ENCODE measurements at places on chromosomes 11 and 22.
A peak's percentile ranks its signal among the peaks of the same experiment; 100 is the strongest.

GRCh38 chr11:122837528-122838346 lies 563 bp upstream of the CRTAM start:
- no peak for DNase-seq

DNA sequence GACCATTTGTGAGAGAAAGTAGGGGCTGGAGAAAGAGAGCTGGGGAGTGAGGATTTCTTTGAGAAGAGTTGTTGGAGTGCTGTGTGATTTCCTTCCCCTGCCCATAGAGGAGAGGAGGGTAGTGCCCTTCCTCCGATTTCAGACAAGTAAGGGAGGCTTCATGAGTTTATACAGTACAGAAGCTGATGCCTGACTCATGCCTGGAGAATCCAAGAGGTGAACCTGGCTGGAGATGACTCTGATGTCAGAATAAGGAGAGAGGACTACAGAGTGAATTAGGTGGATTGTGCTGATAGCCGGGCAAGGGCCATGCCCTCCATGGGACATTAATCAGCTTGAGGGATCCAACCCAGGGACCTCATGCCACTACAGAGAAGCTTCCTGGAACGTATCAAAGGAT lies 91.6 kb downstream of the FAR1 start:
- no peak for DNase-seq

GRCh38 chr11:27293515-27294417 lies 69.2 kb downstream of the CCDC34 start:
- no peak for DNase-seq

DNA sequence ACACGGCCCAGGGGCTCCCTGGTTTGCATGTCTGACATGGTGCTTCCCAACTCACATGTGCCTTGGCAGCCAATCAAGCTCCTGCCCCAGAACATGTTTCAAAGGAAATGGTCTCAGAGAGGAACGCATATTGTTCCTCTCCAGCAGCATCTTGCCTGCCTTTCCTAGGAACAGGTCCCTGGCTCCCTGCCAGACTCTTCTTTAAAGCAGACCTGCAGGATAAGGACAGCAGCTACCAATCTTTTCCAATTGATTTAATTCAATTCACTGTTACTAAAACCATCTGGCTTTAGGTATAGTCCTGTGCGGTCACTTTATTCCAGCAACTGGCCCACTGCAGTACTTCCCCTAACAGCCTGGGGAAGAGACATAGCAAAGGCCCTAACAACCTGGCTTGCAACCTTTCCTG lies 79.9 kb downstream of the AMBRA1 start:
- peak; percentile 48 for DNase-seq

GRCh38 chr11:115244296-115244695 lies 259.9 kb downstream of the CADM1 start:
- DNase-seq = no peak

DNA sequence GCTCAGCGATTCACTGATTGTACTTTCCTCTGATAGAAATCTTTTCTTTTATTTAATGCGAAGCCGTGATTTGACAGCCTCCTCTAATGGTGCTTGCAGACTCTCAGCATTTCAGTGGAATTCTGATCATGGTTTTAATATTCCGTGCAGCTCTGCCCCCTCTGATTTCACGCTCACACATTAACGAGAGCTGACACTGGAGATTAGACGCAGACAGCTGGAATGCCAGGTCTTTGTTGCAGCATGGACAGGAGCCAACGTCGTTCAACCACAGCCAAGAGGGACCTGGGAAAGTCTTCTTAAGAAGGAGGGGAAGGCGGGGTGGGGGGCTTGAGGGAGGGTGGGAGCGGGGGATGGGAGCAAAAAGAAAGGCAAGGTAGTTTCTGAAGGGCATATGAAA lies 186.4 kb downstream of the BLID start:
- DNase-seq = no peak

DNA sequence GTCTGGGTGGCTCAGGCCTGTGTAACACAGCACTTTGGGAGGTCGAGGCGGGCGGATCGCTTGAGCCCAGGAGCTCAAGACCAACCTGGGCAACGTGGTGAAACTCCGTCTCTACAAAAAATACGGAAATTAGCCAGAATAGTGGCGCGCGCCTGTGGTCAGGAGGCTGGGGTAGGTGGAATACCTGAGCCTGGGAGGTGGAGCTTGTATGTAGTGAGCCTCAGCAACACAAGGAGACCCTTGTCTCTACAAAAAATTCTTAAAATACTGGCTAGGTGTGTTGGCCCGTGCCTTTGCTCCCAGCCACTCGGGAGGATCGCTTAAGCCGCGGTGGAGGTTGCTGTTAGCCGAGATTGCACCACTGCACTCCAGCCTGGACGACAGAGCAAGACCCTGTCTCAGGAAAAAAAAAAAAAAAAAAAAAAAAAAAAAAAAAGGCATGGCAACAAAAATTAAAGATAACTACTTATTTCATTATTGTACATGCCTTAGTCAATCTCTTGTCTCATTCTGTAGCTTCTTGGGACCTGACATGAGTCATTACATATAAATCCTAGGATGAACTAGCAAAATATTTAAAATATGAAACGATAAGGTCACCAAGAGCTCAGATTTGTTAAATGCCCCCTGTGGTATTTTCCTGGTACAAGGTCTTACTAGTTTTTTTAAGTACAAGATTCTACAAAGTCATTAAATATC lies 1.1 kb downstream of the TAF1D start:
- DNase-seq = peak; percentile 48

GRCh38 chr11:64239662-64240434 lies 1.0 kb upstream of the FKBP2 start:
- no peak for DNase-seq

GRCh38 chr11:111460340-111460739 lies 51.8 kb downstream of the BTG4 start:
- no peak for DNase-seq

DNA sequence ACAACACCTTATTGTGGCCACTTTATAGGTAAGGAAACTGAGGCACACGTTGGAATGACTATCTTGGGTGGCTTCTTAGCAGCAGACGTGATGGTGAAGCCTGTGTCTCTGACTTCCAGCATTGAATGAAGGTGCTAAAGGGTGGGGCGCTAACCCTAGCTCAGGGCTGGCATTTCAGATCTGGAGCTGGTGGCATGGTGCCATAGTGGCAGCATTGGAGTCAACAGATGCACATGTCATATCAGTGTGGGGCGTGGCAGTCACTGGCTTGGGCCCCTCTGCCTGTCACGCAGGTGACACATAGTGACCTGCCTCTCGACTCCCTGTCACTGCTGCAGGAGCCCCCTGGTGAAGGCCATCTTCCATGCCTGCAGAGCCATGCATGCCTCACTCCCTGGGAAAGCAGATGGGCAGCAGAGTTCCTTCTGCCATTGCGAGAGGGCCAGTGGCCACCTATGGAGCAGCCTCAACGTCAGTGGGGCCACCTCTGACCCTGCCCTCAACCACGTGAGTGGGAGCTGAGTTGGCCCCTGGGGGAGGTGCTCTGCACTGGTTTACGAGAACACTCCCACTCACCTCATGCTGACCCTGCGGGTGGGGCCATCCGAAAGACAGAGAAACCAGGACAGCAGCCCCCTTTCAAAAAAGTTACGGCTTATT lies 14.8 kb downstream of the SHISA8 start:
- DNase-seq = peak; percentile 40

DNA sequence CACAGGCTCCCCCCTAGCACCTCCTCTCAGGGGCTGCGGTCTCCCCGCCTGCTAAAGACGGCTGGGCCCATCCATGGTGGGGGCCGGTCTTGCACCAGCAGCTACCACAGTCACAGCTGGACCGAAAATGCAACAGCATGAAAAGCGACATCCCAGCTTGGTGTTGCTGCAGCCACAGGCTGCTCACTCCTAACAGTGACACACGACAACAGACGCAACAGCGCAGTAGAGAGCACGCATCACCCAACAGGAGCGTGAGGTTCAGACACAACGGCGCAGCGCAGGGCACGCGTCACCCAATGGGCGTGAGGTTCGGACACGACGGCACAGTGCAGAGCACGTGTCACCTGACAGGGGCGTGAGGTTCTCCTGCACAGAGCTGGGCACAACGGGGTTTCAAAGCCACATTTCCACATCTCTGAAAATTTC lies 24.1 kb downstream of the TOLLIP start:
- DNase-seq = no peak

DNA sequence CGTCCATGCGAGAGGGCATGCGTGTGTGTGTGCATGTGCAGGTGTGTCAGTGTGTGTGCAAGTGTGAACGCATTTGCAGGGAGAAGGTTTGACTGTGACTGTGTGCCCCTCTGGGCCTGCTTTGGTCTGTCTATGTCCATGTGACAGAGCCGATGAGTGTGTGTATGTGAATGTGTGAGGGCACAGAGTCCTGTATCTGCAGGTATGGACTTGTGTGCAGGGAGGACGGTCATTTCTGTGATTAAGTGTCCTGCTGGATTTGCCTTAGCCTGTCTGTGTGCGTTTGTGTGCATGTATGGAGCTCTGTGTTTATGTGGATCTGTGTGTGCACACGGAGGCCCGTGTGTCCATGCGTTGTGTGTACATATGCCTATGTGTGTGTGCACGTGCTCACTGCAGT lies 5.4 kb downstream of the EMID1 start:
- DNase-seq = no peak

DNA sequence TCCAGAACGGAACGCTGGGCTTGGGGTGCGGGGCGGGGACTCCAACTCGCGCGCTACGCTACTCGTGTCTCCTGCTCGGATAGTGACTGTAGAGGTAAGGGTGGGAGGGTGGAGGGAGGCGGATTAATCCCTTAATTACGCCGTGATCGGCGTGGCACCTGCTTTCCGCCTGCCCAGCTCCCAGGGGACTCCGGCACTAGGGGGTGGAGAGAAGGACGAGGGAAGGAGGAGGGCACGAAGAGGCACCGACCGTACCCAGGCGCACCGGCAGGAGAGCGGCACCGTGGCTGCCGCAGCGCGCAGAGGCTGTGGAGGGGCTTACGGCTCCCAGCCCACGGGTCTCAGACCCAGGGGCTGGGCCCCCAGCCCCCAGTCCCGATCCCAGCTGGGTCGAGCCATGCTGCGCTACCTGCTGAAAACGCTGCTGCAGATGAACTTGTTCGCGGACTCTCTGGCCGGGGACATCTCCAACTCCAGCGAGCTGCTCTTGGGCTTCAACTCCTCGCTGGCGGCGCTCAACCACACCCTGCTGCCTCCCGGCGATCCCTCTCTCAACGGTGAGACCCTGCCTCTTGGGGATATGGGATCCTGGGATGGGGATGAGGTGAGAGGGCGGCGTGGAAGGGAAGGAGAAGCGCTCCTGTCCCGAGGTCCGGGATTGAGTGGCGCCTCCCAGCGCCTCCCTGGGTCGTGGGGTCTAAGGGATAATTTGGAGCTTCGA lies at the start of gene ROBO3:
Gene ROBO3, plus strand, starts transcription at position 252 of the 721 bp plus-strand sequence. Its CDS starts 146 bp downstream, at position 398.
- no peak for DNase-seq

- no peak for DNase-seq
Measured at GRCh38 chr22:39178206-39179111, 26.0 kb upstream of the CBX7 start.

DNA sequence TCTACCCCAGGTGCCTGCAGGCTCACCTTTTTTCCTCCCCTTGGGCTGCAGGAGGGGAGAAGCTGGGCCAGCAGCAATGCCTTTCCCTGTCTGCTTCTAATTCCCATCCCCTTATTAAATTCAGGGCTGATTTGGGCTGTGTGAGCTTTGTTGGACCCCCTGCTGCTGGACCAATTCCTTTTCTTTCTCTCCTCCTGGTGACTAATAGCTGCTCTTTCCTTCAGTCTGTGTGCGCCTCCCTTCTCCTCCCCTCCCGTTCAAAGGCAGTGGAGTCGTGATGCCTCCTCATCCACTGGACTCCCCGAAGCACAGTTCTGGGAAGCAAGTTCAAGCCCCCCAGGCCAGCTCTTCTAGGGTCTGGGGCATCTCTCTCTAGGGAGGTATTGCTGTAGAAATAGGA lies 567.9 kb upstream of the CADM1 start:
- no peak for DNase-seq

- no peak for DNase-seq
Measured at GRCh38 chr11:119223856-119224255, 17.7 kb downstream of the CBL start.

GRCh38 chr11:67266449-67267187 lies at the start of gene GRK2:
Gene GRK2, plus strand, starts transcription at chr11:67266473. Its CDS starts 227 bp downstream, at chr11:67266700.
- peak; percentile 72 for DNase-seq

- no peak for DNase-seq
Measured at GRCh38 chr11:134876226-134876625, 464.2 kb upstream of the B3GAT1 start.

- DNase-seq = peak; percentile 65
Measured at GRCh38 chr22:30270832-30271231, 4.2 kb upstream of the OSM start.

DNA sequence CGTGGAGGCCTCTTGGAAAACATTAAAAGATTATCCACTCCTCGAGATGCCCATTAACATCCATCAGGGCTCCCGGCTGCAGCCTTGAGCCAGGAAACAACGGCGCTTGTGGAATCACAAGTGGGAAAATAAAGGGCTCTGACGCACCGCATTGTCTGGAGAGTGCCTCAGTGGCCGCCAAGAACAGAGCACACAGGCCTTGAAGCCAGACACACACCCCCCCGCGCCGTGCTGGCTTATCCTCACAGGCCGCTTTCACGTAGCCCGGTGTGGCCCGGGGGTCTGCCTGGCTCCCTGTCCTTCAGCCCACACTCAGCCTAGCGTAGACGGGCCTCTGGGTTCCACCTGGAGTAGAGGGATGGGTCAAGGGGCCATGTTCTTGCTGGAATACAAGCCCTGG lies 1020.5 kb downstream of the BRD1 start:
- DNase-seq = no peak

- DNase-seq = no peak
Measured at GRCh38 chr11:99937330-99937729, 749.8 kb upstream of the ARHGAP42 start.

- DNase-seq = no peak
Measured at GRCh38 chr11:44600839-44601383, 35.4 kb downstream of the CD82 start.

- no peak for DNase-seq
Measured at GRCh38 chr11:94183251-94183885, 54.7 kb downstream of the PANX1 start.

DNA sequence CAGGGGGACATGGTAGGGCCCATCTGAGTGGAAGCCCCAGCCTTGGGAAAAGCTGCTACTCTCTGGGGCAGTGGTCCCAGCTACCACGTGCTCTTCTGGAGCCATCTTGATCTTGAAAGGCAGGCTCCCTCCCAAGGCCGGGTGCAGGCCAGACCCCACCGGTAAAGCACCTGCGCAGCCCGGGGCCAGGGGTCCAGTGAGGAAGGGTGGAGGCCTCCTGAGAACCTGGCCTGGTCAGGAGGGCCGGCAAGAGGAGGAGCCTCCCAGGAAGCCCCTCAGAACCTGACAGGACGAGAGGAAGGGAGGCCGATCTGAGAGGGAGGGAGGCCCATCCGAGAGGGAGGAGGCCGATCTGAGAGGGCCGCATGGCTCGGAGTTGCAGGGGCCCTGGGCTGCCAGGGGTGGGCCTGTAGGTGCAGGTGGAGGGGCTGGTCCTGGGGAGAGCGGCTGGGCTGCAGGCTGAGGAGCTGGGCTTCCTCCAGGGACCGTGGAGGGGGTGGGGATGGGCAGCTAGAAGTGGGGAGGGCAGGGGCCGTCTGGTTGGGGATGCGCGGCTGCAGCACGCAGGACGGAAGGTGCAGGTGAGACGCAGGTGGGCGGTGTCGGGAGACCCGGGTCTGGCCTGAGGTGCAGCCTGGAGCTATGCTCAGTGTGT lies 529 bp downstream of the GRAMD4 start:
- no peak for DNase-seq

Measured in hematopoietic multipotent progenitor cell treated with erythropoietin and hydrocortisone succinate and interleukin-3 and kit ligand, for 6 days (in vitro differentiated cells).